ENCODE measurements at places on chromosomes 1 and 21.

GRCh38 chr21:26758083-26758880 is 86.9 kb downstream of the ADAMTS1 start:
- no peak for DNase-seq

DNA sequence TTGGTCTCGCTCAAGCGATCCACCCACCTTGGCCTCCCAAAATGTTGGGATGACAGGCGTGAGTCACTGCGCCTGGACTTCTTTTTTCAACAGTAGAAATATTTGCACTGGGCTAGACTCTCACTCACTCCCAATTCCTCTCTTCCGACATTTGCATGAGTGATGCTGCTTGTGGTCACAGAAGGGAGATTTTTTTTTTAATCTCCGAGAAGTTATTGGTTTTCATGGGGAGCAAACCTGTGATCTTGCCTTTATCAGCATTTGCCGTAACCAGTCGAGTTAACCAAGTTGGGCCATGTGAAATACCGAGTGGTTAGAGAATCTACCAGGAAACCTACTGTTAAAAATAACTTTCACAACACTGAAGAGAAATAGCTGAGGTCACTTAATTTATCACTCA is 21.1 kb downstream of the ERG start:
- no peak for DNase-seq

GRCh38 chr21:41511858-41512257 is 3.9 kb upstream of the TMPRSS2 start:
- DNase-seq: no peak

DNA sequence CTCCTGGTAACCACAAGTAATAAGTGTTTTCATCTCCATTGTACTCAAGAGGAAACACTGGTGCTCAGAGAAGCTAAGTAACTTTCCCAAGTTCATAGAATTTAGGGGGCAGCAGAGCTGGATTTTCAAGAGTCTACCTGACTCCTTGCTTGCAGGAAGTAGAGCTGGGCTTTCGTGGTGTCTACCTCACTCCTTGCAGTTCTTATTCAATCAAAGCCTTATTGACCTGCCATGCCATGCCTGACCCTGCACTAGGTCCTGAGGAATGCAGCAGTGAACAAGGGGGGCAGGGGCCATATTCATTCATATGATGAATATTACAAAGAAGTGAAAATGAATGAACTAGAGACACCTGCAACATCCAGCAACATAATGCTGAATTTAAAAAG is 93.3 kb downstream of the GLIS1 start:
- no peak for DNase-seq

DNA sequence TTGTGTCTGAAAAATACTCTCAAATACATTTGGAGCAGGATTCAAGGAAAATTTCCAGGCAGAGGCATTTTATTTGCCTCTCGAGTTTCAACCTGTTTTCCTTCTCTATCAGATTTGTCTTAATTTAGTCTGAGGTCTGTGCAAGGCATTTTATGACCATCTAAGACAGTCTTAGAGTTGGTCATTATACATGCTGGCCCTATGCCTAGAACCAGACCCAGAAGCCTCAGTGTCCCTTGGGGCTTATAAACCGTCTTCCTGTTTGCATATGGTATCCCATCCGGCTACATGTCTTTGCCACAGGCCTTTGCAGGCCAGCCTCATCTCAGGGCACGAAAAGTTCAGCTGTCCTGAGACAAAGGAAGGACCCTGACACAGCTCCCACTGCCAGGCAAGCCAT is 346.1 kb downstream of the SIPA1L2 start:
- no peak for DNase-seq

DNA sequence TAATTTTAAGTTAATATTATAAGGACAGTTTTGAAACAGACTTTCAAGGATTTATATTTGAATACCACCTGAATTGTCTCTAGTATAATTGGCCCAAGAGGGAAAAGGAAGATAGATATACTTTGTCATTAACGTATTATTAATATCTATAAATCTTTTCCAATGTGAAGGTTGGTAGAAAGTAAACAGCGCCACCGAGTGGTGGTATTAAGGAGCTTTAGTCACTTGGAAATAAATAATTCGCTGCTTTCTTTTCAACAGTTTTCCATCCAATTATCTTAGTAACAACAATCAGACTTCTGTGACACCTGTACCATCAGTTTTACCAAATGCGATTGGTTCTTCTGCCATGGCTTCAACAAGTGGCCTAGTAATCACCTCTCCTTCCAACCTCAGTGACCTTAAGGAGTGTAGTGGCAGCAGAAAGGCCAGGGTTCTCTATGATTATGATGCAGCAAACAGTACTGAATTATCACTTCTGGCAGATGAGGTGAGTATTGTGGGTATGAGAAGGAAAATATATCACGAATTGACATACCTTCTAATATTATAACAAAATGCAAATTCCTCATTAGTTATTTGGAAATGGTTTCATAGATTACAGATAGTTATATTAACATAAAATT is 37.7 kb downstream of the SH3GLB1 start:
- DNase-seq: no peak
